ENCODE measurements at places on chromosomes 1 and 21.

- no peak for DNase-seq
These were observed 1.6 kb downstream of the NEGR1 start for GRCh38 chr1:72280711-72281110.

DNA sequence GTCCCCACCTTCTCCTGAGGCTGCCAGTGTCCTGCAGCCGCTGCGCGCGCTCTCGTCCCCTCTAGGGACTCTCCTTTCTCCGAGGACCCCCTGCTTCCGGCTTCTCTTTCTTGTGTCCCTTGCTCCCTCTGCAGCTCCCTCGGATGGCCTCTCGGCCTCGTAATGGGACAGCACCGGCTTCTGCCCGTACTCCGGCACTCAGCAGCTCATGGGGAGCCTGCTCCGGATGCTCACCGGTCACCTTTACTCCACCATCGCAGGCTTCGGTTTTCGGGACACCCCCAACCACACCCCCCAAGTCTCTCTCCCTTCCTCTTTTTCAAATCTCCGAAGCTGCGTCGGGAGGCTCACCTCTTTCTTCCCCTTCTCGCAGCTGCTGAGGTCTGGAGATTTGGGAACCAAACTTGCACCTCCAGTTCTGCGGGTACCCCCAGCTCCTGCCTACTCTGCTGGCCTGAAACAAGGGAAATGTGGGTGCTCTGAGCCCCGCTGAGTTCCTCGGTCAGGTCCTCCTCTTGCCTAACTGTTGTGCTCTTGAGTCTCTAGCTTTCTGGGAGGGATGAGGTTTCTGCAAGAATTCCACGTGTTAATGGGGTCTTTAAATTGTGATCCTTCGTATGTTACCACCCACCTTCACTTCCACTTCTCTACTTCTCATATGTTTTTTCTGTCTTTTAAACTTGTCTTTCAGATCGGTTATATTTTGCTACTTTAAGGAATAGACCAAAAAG is 930 bp downstream of the CDC14A start:
- DNase-seq, result no peak

DNA sequence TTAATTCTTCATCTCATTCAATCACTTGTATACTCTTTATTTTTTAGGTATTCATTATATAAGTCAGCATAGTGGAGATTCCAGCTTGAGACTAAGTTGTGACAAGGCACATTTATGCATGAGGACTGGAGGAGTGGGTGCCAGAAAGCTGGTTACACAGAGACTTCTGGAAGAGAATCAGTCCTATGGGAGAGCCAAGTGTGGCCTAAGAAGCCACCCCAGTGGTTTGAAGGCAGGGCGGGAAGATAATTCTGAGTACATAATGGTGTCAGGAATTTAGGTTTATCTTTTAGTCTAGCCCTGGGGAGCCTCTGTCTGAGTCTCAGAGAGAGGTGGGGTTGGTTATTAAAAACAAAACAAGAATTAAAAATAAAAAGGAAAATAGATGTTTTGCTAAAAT is 83.0 kb downstream of the SPAG17 start:
- DNase-seq, result no peak

- DNase-seq, result no peak
These were observed 4.9 kb downstream of the CACHD1 start for GRCh38 chr1:64474665-64475439.

DNA sequence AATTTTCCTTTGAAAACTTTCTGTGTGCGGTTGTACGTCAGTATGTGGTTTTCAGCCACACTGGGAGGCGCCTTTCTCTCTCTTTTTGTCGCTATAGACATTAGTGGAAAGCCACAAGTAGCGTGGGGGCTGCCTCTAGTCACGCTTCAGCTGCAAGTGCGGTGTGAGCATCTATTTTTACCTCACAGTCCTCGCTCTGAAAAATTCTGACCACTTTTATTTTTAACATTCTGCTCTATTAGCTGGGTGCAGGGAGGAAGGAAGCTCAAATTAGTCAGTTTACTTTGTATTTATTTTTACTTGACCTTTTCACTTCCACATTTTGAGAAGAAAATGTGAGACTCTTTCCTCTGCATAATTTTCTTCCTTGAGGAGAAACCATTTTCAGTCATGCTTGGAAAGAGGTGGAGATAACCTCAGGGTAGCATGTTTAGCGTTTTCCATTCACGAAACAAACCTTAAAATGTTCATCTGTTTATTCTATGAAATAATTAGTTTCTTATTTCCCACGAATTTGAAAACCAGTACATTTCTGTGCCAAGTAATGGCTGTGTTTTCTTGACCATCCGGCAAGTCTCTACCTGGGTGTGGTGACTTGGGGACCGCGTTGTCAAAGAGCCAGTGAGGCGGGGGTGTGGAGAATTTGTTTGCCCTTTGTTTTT is 35.6 kb downstream of the ADARB1 start:
- DNase-seq, result no peak

- no peak for DNase-seq
These were observed 101.9 kb downstream of the SLC45A1 start for GRCh38 chr1:8419861-8420260.

DNA sequence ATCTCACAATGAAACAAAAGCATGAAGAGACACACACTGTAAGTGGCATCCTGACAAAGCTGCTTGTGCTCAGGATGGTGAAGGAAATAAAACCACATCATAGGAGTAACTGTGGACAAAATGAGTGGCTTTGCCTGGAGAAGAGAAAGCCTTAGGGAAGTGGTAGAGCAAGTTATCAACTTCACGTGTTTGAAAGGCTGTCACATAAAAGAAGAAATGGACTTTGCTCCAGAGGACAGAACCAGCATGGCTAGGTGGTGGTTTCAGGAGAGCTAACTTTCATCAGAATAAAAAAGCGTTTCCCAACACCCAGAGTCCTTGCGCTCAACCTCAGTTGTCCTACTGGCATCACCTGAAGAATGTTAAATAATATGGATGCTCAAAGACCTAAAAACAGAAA is 139.9 kb downstream of the SETD4 start:
- no peak for DNase-seq

GRCh38 chr21:33901412-33902288 is 14.0 kb downstream of the ATP5PO start:
- peak; percentile 82 for DNase-seq

DNA sequence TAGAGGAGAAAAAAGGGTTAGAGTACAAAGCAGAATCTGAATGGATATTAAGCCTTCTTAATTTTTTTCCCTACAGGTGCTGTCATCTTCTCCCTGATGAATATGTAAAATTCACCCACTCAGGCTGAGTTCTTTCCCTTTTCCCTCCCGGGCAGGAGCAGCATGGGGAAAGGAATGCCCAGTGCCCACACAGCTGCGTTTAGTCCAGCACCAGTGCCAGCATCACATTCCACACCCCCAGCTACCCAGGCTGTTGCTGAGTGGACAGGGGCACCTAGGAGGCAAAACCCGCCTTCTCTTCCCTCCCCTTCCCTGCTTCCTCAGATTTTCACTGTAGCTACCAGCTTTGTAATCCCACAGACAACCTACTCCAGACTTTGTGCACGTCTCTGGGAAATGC is 3.4 kb upstream of the CADM3 start:
- no peak for DNase-seq

GRCh38 chr21:44011579-44012473 is at the start of gene TRAPPC10:
Gene TRAPPC10, plus strand, starts transcription at chr21:44012309. Its CDS starts 185 bp downstream, at chr21:44012494.
- DNase-seq, result peak; percentile 89

DNA sequence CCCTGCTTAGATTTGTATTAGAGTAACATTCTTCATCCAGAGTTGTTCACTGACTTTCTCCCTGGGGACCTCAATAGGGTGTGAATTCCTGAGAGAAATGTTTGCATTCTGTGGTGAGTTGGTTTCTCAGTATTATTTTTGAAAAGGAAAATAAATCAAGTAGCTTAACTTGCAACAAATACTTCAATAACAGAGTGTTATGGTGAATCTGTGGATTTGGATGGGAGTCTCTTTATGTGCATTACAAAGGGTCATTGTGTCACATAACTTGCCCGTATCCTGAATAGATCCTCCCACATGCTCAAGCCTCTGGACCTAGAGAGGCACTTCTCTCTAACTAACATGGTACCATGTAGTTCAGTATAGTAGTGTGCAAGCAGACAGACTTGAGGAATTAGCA is 68.4 kb upstream of the IPO9 start:
- peak; percentile 80 for DNase-seq

- DNase-seq, result no peak
These were observed 90.4 kb downstream of the VPS26C start for GRCh38 chr21:37176716-37177115.

DNA sequence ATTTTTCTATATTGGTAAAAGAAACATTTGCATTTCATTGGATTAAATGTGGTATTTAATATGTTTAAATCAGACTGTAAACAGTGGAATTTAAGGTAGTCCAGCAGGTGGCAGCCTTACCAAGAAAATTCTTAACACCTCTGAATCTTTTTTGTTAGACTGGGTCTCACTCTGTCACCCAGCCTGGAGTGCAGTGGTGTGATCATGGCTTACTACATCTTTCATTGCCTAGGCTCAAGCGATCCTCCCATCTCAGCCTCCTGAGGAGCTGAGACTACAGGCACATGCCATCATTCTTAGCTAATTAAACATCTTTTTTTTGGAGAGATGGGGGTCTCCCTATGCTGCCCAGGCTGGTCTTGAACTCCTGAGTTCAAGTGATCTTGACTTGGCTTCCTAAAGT is 98.8 kb downstream of the RABGAP1L start:
- peak; percentile 68 for DNase-seq

- DNase-seq, result no peak
These were observed 89.9 kb upstream of the CXADR start for GRCh38 chr21:17422931-17423330.

DNA sequence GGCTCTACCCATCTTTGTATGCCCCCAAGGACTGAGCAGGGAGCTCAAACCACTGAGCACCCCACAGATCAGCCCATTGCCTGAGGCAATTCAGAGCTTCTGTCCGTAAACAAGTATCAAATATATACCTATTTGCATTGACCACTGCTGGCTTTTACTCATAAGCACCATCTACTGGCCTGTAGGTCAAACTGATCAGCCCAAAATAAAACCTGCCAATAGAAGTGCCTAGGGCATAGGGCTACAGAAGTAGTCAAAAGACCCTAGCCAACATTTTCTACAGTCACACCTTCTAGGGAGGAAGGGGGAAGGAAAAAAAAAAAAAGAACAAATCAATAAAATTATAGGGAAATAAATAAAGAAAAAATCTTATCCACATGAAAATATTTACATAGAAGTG is 5.3 kb upstream of the LCE3D start:
- no peak for DNase-seq

GRCh38 chr1:156136970-156137483 is 16.4 kb upstream of the SEMA4A start:
- DNase-seq, result no peak

- no peak for DNase-seq
These were observed 27.6 kb downstream of the KIRREL1 start for GRCh38 chr1:158020886-158021620.

GRCh38 chr1:177977141-177977540 is 7.3 kb upstream of the SEC16B start:
- no peak for DNase-seq

- peak; percentile 65 for DNase-seq
These were observed 43.5 kb upstream of the ADARB1 start for GRCh38 chr21:45030682-45031570.

DNA sequence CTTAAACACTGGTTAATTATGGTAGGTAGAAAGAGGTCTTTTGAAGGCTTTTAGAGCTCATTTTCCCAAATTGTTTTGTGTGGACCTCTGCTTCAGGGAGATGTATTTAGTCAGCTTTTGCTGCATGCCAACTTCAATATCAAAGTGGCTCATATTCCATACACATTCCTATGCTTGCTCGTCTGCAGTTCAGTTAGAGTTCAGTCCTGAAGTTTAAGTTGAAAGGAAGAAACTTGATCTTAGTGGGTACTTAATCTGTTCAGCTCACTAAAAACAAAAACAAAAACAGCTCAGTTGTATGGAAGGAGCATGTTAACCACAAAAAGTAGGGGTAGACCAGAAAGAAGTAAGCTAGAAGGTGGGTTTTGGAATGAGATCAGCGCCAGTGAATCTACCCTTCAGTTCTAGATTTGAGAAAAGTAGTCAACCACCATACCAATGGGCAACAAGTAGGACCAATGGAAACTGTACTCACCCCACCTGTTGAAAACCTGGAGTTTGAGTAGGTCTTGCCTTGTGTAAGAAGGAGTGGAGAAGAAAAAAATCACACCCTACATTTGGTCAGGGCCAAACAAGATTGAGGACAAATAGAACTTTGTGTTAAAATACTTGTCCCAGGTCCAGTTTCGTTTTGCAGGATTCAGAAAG is 58.0 kb downstream of the LEPR start:
- DNase-seq, result peak; percentile 61

- no peak for DNase-seq
These were observed 109.2 kb downstream of the FAM78B start for GRCh38 chr1:166057650-166058049.

DNA sequence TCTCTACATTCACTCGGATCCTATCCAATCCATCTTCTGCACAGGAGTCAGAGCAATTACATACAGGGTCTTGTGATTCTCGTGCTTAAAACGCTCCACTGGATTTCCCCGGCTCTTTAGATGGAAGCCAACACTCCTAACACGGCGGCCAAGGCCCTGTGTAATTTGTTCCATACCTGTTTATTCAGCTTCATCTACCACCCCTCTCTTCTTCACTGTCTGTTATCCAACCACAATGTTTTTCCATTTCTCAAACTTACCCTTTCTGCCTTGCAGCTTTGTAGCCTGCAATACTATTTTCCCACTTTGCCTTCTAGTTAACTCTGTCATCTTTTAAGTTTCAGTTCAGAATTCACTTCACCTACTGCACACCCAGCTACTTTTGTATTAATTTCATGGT is 249.6 kb upstream of the USP25 start:
- DNase-seq, result no peak

DNA sequence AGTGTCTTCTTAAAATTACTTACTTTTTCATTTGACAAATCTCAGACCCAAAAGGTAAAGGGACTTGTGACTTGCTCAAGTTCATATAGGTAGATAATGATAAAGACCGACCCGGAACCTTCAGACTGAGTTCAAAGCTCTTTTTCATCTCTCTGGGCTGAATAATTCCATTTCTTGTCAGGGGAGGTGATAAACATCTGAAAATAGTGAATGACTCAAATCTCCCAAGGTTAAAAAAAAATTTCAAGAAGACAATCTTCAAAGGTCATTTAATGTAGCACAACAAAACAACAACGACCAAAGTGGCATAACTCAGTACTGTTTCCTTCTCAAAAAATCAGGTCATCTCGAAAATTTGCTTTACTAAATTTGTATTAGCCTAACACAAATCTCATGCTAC is 20.6 kb downstream of the LUZP1 start:
- peak; percentile 18 for DNase-seq

- no peak for DNase-seq
These were observed 3.3 kb downstream of the MGST3 start for GRCh38 chr1:165634154-165634921.

DNA sequence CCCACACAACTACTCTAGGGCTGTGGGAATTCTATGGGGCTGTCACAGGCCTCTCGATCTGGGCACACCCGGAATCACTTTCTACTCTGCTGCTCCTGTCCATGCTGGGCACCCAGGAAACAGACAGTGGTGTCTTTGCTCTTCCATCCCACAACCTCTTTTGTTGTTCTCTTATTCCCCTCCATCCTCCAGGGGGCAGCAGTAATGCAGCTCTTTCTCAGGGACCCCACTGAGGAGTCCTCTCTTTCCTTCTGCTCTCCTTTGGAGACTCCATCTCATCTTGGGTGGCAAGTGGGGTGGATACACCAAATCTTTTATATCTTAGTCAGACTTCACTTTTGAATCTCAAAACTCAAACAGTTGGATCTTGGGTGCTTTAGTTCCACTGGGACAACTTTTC is 206.3 kb downstream of the HS2ST1 start:
- DNase-seq, result no peak
